ENCODE measurements at places on chromosomes 3 and 15.

DNA sequence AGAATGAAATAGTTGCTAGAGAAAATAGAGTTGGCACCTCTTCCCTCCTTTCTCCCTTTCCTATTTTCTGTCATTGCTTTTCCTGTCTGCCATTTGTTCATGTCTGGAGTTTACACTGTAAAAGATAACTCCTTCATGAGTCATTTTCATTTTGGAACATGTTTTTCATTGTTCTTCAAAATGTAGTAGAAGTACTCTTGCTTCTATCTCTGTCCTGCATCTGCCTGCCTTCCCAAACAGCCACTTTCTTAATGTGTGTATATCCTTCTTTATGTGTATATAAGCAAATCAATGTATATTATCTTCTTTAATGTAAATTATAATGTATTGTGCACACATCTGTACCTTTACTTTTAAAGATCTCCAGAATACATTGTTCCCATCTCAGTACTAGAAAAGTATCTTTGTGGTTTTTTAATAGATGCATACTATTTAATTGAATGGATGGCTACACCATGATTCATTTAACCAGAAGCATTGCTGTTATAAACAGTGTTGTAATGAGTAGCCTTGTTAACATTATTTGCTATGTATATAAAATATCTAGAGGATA is 41.1 kb downstream of the TSC22D2 start:
- no peak for DNase-seq

GRCh38 chr3:172622916-172623700 is 87.8 kb downstream of the NCEH1 start:
- peak; percentile 28 for DNase-seq

DNA sequence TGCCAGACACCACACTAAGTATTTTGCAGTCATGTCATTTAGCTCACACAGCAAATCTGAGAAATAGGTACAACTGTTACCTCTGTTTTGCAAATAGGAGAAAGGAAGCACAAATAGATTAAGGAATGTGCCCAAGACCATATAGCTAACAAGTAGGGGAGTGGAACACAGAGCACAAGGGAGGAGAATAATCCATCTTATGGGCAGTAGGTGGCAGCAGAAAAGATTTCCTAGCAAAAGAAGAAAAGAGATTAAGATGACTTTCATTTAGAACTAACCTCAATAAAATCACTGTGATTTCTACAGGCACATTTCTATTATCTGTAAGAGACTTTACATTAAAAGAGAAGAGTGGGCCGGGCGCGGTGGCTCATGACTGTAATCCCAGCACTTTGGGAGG is 49.1 kb downstream of the NR1I2 start:
- DNase-seq = no peak

DNA sequence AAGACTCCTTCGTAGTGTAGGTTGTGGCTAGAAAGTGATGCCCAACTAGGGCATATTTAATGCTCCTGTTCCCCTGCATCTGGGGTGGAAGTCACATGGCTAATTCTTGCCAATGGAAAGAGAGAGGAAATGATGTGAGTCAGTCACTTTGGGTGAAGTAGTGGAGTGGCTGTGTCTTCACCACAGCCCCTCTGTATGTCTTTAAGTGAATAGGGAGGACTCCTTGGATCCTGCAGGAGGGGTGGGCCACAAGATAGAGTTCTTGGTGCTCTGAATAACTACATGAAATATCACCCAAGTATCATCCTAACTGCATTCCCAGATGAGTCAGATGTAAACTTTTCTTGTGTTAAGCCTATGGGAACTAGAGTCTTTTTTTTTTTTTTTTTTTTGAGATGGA is 17.8 kb upstream of the MB21D2 start:
- DNase-seq = no peak

GRCh38 chr3:128195369-128195768 is 42.1 kb downstream of the EEFSEC start:
- no peak for DNase-seq

DNA sequence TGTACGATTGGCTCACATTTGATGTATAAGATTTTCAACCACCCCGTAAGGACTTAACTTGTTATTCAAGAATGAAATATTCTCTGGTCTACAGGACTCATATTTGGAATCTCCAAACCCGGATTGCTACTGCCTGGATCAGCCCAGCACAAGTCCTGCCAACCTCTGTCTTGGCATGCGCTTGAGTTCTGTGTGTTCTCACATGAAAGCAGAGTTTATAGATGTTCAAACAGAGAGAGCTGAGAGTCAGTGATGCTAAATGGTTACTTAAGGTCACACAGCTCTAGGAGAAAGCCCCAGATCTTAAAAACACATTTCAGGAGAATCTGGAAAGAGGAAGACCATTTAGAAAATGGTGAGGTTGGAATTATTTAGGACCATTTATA is 268.0 kb upstream of the TBL1XR1 start:
- DNase-seq = no peak

DNA sequence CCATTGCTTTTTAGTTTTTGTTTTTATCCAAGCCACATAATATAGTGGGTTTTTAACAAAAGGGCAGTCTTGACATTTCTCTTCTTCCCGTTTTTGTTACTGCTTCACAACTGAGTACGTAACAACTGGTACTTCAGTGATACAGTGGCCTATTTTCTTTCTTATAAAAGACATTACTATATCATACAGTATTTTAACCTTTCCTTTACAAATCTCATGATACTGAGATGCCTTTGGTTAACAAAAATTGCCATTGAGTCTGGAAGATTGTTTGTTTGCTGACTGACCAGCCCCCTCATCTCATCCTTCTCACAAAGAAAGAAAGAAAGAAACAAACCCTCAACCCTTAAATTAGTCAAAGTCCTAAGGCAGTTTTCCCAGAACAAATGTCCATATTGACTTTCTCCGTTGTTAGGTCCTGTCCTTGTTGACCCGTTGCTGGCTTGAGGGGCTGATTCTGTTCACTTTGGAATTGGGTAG is 77.0 kb upstream of the SAMMSON start:
- DNase-seq = no peak

GRCh38 chr3:129398803-129399144 is 29.7 kb downstream of the EFCAB12 start:
- DNase-seq = peak; percentile 7

DNA sequence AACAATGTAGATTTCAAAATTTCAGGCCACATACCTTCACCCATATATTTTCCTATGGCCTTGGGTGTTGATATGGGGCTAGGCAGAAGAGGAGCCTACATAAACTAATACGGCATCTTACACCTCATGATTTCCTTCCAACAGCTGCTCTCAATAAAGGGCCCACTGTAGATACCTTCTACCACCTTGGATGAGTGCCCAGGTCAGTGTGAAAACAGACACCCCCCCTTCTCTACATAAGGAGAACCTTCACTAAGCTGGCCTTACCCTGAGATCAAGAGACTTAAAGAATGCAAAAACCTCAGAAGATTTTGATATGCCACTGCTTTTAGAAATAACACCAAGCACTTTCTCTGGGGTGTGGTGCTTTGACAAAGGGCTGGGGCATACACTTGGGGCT is 42.7 kb downstream of the SH3BP5 start:
- no peak for DNase-seq

- DNase-seq = no peak
Measured at GRCh38 chr15:77497942-77498361, 77.3 kb downstream of the HMG20A start.

DNA sequence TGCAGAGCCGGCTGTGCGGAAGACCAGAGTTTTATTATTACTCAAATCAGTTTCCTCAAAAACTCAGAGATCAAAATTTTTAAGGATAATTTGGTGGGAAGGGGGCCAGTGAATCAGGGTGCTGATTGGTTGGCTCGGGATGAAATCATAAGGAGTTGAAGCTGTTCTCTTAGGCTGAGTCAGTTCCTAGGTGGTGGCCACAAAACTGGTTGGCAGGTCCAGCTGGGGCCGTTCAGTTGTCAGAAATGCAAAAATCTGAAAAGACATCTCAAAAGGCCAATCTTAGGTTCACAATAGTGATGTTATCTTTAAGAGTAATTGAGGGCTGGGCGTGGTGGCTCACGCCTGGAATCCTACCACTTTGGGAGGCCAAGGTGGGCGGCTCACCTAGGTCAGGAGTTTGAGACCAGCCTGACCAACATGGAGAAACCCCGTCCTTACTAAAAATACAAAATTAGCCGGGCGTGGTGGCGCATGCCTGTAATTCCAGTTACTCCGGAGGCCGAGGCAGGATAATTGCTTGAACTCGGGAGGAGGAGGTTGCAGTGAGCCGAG is 2.3 kb upstream of the ZNF589 start:
- DNase-seq = no peak

- DNase-seq = no peak
Measured at GRCh38 chr15:25055356-25056068, 100.7 kb downstream of the SNRPN start.

GRCh38 chr3:142577696-142578328 is 721 bp downstream of the ATR start:
- no peak for DNase-seq
